ENCODE measurements at places on chromosomes 13 and 19.

GRCh38 chr13:48398450-48399095, 14.3 kb downstream of the LPAR6 start:
- DNase-seq = no peak

DNA sequence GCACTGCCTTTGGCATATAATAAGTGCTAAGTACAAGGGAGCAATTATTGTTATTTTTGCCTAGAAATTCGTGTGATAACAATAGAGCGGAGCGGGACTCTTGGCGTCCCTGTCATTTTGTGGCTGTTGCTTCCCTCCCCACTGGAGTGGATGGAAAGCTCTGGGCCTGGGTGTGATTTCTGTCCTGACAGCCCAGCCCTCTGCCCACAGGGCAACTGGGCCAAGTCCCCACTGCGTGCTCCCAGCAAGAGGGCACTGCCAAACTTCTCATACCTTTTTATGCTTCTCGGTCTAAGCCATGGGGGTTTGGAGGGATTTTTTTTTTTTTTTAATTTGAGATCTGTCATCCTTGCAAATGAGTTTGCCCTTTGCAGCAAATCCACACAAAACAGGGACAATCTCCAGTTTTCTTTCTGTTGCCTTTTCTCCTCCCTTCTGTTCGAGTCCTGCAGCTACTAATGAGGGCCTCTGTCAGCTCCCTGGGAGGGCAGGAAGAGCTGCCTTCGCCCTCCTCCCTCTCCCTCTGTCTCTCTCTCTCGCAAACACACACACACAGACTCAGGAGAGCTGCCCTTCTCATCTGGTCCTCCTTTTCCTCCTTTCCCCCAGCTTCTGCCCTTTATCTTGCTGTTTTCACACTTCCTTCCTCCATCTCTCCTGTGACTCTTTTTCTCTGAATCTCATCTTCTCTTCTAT, 103.9 kb downstream of the DNAJC15 start:
- DNase-seq = no peak

DNA sequence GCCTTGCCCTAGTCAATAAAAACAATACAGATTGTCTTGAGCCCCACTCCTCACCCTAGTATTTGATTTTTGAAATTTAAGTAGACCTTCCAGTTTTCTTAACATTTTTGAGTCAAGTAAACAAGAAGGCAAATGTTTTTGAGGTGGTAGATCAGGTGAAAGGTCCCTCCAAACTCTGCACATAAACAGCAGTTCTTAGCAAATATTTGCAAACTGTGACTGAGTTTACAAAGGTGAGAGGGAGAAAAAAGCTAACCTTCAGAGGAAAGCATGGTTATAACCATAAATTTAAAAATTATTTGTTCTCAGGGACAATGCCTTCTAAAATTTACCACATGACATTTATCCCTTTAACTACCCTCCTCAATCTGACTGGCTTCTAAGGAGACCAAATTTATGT, 84.6 kb upstream of the PCDH17 start:
- DNase-seq = no peak

DNA sequence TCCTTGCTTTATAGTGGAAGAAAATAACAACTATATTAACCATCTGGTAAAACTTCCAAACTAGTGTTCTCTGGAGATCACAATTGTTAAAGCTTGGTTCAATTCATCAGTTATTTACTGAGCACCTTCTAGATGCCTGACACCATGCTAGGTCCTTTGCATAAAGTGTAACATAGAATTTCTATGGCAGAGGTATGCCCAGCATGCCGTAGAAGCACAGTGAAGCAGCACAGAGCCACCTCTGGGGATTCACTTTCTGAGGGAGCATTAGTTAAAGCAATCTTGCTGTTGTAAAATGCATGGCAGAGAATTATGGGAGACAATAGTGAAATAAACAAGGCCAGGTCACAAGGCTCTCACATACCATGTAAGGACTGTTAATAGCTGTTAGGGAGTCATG, 75.2 kb downstream of the LRRC63 start:
- no peak for DNase-seq

GRCh38 chr19:46943150-46943946, 76.3 kb upstream of the NPAS1 start:
- DNase-seq = no peak
